ENCODE measurements at places on chromosomes 2 and 18.

DNA sequence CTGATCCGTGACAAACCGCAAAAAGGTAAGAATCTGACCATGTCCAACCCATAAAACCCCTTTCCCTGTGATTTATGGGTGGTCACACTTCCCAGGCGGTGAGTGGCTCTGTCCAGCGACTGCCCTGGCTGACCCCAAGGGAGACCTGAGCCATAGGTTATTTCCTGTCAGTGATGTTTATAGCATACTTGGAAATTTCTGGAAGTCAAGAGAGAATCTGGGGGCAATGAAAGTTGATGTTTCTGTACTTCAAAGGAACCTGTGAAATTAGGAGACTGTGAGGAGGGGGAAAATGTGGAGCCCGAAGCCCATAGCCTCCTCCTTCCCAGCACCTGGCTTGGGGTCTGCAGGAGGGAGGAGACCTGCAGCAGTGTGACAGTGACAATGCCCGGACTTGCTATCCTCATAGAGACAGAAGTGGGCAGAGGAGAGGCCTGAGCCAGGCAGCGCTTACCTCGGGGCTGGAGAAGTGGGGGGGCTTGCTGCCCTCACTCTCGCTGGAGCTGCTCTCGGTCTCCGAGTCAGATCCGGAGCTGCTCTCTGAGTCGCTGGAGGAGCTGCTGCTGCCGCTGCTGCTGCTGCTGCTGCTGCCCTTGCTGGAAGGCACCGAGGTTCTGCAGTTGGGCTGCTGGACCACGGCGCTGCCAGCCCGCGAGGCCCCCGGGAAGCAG, 111.3 kb upstream of the REV1 start:
- no peak for DNase-seq

GRCh38 chr18:36805105-36805504, 23.7 kb downstream of the TPGS2 start:
- no peak for DNase-seq

- DNase-seq: no peak
Measured at GRCh38 chr2:30915486-30915885, 108.2 kb upstream of the CAPN13 start.

DNA sequence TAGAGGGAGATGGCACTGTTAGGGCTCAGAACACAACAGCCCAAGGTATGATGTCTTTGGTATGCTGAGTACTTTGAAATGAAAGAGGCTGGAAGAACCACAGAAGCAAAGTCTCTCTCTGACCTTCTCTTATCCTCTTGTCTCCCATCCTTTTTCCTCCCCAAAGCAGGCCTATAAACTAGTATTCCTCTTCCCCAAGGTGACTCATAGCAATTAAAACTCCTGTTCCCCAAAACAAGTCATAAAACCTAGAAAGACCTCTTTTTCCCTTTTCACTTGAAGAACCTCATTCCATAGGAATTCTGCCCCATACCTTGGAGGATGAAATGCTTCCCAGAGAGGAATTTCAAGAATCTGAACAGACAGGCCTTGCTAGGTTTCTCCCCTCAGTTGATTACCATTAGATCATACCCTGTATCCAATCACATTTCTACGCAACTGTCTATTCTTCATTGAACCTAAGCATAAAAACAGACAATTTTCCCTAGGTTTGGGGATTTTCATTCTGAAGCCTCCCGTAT, 25.7 kb downstream of the MDH1 start:
- DNase-seq: no peak

DNA sequence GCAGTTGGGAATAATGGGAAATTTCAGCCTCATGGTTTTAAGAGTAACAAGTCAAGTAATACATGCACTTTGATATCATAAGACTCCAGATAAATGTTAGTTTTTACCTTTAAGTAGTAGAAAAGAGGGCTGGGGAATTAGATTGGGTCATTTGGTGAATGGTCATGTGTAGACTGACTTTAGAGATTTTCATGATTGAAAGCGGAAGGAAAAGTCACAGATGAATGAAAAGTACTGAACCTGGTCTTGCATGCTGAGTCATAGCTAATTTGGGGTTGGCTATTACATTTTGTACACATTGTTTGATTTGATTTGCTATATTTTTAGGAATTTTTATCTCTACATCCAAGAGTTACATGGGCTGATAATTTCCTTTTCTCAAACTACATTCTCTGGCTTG, 539.4 kb upstream of the SPHKAP start:
- DNase-seq: no peak

DNA sequence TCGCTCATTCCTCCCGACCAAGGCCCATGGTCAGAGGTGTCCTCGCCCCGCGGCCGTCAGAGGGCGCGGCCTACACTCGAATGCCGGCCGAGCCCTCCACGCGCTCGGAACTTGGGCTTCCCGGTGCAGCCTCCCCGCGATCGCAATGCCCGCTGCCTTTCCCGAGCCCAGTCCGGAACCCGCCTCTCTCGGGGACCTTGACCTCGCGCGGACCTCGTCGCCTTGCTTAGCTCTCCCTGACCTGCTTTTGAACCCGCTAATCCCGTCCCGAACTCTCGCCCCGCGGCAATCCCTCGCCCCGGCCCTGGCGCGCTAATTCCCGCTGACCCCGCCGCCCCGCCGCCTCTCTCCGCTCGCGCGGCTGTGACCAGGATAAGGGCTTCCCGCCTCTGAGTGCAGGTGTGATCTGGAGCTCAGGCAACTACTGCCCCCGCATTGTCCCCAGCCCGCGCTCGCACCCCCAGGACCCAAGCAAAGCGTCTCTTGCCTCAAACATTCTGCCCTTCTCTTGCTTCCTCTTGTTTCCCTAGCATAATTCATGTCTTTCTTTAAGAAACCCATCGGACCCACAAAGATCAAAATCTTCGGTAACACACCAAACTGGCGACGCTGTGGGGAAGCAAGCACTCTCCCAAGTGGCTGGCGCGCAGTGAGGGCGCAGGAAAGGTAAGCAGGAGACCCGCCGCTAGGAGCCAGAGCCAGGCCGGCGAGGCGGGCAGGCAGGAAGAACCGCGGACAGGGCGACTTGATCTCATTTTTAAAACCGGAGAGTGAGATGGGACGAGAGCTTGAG, 46.6 kb upstream of the ATP6V1B1 start:
- DNase-seq: no peak

- DNase-seq: no peak
Measured at GRCh38 chr2:184304006-184304405, 294.3 kb upstream of the ZNF804A start.

DNA sequence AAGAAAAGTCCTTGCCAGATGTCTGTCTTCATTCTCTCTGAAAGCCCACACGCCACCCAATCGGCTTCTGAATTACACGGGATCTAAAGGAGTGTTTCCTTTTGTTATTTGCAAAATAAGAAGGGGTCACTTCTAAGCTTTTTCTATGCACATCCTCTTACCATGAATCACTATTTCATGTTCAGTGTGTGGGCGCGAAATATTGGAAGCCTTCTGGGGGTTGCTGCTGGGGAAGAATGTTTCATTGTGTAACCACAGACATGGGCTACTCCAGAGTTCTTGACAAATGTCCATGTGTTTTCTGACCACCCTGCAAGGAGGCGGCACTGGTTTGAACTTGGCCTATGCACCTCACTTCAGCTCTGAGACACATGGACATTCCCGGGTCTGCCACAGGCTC, 133.6 kb upstream of the APCDD1 start:
- DNase-seq: no peak

DNA sequence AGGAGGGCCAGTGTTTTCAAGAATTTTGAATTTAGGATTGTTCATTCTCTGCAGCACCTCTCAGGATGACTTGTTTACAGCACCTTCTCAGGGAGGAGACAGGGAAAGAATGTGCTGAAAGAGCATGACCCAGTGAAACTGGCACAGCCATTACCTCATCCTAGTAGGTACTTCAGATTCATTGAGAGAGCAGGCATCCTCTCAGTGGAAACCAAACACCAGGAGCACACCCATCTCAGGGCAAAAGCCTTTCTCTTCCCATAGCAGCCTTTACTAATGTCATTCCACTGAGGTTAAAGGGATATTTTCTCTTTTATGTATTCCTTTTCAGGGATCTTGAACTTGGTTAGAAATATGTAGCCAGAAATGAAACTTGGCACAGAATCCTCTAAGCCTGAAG, 2.6 kb downstream of the MAP2 start:
- DNase-seq: no peak

- no peak for DNase-seq
Measured at GRCh38 chr18:49692906-49693716, 120.2 kb downstream of the ACAA2 start.

GRCh38 chr2:16664809-16665747, 556 bp downstream of the CYRIA start:
- DNase-seq: no peak
